ENCODE measurements at places on chromosomes 6 and 20.

DNA sequence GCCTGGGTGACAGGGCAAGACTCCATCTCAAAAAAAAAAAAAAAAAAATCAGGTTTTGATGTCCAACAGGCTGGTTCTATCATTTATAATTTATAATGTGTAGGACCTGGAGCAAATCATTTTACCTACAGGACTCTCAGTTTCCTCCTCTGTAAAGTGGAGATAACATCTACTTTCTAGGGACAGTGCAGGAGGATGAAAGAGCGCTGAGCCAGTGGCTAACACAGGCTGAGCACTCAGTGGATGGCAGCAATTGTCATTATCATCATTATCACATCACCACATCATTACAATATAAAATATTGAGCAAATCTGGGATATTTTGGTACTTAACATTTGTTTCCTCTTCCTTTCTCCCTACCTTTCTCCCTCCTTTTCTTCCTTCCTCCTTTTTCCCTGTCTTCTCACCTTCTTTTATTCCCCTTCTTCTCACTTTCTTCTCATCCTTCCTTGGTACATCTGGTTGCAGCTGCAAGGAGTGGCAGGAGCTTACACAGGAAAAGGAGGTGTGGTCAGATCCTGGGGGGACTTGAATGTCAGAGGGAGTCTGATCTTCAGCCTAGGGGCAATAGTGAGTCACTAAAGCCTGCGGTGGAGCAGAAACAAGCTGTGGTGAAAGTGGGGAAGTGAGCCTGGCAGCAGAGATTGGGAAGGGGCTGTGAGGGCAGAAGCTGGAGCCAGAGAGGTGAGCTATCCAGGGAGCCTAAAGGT, 24.6 kb upstream of the CTNNBL1 start:
- no peak for DNase-seq

- no peak for DNase-seq
These were observed 39.6 kb downstream of the PLCG1 start for GRCh38 chr20:41176711-41177552.

DNA sequence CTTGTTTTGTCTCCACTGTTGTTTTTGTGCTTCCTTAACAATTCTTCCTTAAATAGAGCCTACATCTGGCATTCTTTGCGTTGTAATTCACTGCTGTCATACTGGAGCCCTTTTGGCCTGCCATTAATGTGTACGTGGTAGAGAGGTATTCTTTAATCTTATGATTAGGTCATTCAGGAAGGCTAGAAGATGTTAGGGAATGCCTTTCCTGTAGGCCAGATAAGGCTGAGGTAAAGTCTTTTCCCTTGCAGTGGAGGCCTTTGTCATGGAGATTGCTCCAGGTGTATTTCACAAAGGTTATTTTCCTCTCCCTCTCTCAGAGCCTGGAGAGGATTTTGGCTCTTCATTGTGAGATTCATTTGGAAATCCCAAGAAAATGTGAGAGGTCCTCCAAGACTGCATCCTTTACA, 146.9 kb downstream of the FUT9 start:
- no peak for DNase-seq

- DNase-seq = no peak
These were observed 3.3 kb downstream of the TM9SF4 start for GRCh38 chr20:32112841-32113240.

DNA sequence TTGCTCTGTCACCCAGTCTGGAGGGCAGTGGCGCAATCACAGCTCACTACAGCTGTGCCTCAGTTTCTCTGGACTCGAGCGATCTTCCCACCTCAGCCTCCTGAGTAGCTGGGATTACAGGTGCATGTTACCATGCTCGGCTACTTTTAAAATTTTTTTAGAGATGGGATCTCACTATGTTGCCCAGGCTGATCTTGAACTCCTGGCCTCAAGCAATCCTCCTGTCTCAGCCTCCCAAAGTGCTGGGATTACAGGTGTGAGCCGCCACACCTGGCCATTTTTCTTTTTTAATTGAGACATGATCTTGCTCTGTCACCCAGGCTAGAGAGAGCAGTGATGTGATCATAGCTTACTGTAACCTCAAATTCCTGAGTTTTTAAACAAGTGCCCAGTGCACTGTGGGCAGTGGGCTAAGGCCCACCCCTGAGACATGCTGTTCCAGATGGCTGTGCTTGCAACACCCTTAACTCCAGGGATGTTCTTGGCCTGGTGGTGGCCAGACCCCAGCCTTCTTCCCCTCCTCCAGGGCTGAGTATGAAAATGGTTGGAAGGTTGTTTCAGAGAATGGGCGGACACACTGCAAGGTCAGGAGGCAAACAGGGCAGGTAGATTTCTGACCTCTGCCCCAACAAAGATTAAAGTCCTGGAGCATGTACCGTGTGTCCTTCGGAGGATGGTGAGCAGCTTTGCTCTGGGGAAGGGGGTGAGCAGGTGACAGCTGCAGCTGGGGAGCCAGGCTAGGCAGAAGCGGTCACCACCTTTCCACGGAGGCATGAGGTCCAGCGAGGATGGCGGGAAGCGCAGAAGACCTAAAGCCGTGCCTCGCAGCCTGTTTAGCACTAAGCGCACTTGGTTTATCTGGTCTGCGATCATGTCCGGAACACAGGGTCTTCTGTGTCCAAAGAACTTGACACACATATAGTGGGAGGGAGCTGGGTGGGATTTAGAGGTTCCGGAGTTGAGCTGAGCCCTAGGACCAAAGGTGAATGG, 1.4 kb upstream of the FAM83C start:
- no peak for DNase-seq

- no peak for DNase-seq
These were observed 139.1 kb upstream of the VGLL2 start for GRCh38 chr6:117126213-117126612.

DNA sequence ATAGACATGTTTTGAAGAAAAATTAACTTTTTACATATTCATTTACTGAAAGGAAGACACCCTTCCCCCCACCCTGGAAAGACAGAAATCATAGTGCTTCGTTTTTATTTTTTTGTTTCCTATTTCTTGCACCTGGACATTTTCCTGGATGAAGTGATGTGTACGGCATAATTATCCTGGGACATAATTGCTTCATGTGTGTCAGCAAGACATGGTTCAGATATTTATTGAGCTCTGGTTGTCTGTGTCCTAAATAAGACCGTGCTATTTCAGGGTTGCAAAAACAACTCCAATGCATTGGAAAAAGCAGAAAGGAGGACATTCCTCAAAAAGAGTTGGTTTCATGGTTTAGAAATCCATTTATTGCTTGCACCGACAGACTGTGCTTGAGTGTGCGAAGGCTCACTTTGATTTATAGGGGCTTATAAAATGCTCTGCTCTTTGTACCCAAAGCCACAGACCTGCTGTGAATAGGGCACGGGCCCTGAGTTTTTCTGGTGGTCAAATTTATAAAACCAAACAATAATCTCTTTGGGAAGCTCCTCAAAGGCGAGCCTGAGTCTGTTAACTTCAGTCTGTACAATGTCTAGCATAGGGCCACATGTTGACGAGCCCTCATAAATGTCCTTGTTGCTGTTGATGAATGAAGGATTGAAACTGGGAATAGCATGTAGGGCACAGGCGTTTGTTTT, 179.5 kb downstream of the SOX4 start:
- no peak for DNase-seq

DNA sequence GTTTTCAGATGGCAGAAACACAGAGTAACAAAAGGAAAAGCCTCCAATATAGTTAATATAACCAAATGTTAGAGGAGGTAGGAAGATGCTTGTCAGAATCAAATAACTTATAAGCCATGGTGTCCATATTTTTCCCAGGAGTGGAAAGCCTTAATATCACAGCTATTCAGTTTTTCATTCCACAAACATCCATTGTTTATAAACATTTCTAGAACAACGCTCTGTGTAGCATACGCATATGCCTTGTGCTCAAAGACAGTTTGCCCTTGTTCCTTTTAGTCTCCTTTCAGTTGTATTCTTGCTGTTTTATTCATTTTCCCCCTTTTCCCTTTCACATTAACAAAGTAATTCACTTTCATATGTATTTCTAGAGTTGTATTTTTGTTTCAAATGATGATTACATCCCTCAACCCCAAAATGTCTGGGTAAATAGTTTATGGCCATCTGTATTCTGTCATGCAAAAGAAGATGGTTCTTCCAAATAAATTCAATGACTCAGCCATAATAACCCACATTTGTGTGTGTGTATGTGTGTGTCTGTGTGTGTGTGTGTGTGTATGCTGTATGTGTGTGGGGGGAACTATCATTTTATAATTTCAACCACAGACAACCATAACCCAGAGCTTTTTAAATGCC, 455.7 kb upstream of the SOX4 start:
- peak; percentile 62 for DNase-seq

GRCh38 chr6:170210651-170211403, 80.1 kb downstream of the DLL1 start:
- no peak for DNase-seq

DNA sequence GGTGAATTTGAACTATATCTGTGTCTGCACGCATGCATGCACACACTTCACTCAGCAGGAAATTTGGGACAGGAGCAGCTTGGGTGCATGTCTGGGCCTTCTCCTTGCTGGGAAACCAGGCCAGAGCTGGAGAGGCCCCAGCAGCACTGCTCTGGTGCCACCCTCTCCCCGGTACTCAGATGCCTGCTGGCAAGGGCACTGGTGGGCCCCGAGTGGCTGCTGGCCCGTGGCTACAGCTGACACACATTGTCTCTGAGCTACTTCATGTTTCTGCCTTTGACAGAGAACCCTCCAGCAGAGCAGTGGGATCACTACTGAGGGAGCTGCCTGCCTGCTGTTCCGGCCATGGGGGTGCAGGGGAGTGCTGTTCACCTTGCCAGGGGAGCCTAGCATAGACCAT, 37.5 kb downstream of the DLGAP4 start:
- DNase-seq = no peak

DNA sequence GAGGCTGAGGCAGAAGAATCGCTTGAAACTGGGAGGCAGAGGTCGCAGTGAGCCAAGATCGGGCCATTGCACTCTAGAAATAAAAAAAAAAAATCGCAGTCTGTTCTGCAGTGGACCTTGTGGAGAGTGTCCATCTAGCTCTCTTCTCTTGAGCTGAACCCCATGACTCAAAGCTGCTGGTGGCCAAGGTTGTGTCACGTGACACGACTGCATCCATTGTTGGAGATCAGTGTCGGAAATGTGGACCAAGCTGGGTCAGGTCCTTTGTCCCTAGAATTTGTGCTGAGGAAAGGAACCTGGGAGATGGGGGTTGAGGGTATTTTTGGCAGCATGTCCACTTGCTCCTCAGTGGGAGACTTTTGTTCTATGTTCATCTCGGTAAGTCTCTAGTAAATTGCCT, 564.8 kb upstream of the CDH4 start:
- no peak for DNase-seq

- no peak for DNase-seq
These were observed 229.9 kb upstream of the RUNX2 start for GRCh38 chr6:45098256-45098655.

DNA sequence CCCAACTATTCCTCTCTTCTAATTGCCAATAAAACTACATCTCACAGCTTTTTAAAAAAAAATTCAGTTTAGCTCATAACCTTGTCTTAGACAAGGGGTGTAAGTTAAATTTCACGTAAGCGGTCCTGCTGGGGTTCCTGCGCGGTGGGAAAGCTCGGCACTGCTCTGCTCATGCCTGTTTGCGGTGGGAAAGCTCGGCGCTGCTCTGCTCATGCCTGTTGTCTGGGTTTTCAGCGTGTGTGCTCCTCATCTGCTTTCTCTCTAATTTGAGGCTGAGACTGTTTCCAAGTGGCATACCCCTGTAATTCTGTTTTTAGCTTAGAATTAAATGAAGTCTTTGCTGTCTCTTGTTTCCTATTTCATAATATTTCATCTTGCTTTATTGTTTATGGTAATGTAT, 18.6 kb downstream of the ARID1B start:
- DNase-seq = peak; percentile 49

GRCh38 chr6:118476551-118476950, 71.5 kb upstream of the PLN start:
- no peak for DNase-seq

Measured in AG10803 (cell line).